ENCODE measurements at places on chromosomes 13 and 19. TPM values are rescaled to one million over a fixed set of nuclear protein-coding genes. Genes with fewer than 3 reads are reported as not detected.

GRCh38 chr19:52536448-52536800, 9.0 kb downstream of the ZNF808 start:
- no peak for DNase-seq

GRCh38 chr19:948842-949496, 23.1 kb downstream of the ARID3A start:
- no peak for DNase-seq

- DNase-seq: no peak
Measured at GRCh38 chr13:93951108-93951507, 528.4 kb downstream of the DCT start.

- no peak for DNase-seq
Measured at GRCh38 chr13:114141261-114141996, 9.0 kb upstream of the RASA3 start.

Gene ATP7B
- total RNA-seq: 14.0 TPM

Gene NCAN
- not detected for total RNA-seq
